GM20000 (cell line): ENCODE measurements at places on chromosomes 16 and 17.

GRCh38 chr17:8838551-8839095 lies 28.9 kb downstream of the PIK3R6 start:
- no peak for DNase-seq

DNA sequence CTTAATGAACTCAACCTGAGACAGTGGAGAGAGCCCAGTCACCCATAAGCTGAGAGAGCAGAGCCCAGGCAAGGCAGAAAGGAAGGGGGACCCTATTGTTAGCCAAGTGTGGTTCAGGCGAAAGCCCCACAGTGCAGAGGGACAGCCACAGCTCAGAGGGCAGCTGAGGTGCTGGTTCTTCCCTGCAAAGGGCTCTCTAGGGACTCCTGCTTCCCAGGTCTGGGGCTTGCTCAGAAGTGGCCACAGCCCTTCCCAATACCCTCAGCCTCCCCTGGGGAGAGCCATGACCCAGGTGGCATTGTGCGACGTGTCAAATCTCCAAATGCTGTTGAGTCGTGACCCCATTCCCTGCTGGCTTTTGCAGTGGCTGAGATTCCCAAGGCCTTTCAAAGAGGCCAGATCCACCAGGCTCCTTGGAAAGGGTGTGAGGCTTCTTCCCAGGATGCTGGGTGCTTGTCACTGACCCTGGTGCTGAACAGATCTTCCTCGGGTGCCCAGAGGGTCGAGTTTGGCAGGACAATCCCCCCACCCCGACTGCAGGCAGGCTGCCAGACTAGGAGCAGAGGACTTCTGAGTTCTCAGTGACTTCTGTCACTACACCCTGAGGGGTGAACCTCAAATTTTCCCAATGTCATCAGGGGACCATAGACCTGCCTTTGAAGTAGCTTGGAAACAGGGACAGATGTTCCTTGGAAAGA lies 2.5 kb upstream of the CCL17 start:
- DNase-seq: no peak

DNA sequence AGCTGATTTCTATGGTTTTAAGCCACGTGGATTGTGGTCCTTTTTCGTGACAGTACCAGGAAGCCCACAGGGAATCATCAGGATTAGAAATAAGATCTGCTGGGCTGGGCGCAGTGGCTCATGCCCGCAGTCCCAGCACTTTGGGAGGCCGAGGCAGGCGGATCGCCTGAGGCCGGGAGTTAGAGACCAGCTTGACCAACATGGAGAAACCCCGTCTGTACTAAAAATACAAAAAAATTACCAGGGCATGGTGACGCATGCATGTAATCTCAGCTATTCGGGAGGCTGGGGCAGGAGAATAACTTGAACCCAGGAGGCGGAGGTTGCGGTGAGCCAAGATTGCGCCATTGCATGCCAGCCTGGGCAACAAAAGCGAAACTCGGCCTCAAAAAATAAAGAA lies 6.5 kb downstream of the NMRAL1 start:
- no peak for DNase-seq

DNA sequence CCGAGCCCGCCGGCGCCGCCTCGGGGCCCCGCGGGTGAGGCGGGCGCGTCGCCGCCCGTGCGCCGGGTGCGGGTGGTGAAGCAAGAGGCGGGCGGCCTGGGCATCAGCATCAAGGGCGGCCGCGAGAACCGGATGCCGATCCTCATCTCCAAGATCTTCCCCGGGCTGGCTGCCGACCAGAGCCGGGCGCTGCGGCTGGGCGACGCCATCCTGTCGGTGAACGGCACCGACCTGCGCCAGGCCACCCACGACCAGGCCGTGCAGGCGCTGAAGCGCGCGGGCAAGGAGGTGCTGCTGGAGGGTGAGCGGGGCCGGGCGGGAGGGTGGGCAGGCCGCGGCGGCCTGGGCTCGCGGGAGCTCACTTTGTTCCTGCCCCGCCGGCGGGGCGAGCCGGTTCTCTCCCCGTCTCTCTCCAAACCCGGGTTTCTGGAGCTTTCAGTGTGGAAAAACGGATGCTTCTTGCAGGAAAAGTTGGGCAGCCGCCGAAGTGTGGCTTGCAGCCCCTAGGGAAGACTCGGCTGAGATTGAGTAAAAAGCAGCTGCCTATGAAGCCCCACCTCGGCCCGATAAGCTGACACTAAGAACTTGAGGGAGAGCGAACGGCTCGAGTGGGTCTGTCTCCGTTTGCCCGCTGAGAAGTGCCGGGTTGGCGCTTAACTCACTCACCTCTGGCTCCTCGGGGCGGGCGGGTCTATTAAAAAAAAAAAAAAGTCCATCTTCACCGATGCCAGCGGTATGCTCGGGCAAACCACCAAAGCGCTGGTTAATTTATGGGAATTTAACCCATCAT lies 677 bp downstream of the SNTB2 start:
- DNase-seq: peak; percentile 54

- DNase-seq: no peak
Measured at GRCh38 chr16:88063211-88063773, 112.1 kb downstream of the BANP start.
